Sciatic nerve (tissue), 2 donors: ENCODE measurements at places on chromosomes 12 and 14.

DNA sequence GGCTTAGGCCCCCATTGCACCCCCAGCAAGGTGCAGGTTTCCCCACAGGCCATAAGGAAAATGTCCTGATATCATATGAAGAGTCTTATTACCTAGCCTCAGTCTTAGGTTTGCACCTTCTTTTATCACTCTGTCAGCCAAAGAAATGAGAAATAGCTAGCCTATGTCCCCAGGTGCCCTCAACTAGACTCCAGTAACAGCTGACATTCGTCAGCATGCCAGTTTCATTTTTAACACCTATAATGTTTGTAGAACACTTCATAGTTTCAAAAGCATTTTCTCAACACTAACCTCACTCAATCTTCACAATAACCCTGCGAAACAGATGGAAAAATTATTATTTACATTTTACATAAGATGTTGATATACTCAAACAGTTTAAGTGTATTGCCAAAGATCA, 24.0 kb upstream of the OR10P1 start:
- DNase-seq = no peak

DNA sequence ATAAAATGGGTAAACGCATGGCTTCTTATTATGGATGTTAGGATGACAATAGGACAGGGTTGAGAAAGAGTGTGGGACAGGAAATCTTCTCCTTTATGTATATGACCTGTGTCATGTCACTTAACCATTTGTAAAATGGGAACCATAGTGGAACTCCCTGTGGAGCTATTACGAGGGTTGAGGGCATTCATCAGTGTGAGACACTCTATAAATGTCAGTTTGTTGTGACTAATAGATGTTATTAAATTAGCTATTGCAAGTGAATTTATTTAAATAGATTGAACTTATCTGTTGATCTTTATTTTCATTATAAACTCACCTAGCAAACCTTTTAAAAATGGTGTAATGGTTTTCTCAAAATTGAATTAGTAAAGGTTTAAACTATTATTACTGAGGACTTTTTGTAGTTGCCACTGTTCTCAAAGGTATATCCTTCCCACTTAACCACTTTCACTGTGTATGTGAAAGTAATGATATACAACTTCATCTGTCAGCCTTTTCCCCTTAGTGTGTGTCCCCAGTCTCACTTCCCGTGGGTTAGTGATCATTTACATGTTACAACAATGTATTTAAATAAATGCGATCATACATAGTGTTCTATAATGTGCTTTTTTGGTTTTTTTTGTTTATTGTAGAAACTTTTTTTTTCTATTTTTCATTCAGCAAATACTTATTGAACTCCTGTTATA, 17.1 kb downstream of the HELB start:
- no peak for DNase-seq

- DNase-seq = no peak
Measured at GRCh38 chr12:76024942-76025600, 6.5 kb downstream of the PHLDA1 start.

- DNase-seq = no peak
Measured at GRCh38 chr12:3809357-3810015, 56.6 kb upstream of the CRACR2A start.

- DNase-seq = no peak
Measured at GRCh38 chr12:74334780-74335179, 202.9 kb upstream of the ATXN7L3B start.

DNA sequence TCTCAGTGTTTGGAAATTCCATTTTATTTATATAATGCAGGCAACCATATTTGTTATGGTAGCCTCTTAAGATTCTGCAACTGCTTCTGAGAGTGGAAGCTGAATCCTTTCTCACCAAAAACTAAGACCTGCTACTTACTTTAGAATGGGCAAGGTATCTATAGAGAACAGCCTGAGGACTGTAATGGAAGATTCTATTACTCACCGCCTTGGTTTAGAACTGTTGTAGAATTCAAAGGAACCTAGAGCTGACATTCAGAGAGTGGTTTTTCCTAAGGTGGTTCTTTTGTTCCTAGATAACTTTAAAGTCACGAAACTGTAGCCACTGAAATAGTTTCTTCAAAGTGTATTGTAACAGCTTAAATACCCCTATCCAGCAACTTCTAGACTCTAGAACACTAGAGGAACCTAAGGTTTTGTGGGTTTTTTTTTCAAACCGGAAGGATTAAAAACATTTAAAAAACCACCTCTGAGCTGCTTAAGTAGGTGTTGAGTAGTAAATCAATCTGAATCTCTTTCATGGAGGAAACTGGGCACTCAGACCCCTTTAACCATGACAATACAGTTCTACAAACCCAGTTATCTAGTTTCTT, 4.2 kb downstream of the TDP1 start:
- no peak for DNase-seq

DNA sequence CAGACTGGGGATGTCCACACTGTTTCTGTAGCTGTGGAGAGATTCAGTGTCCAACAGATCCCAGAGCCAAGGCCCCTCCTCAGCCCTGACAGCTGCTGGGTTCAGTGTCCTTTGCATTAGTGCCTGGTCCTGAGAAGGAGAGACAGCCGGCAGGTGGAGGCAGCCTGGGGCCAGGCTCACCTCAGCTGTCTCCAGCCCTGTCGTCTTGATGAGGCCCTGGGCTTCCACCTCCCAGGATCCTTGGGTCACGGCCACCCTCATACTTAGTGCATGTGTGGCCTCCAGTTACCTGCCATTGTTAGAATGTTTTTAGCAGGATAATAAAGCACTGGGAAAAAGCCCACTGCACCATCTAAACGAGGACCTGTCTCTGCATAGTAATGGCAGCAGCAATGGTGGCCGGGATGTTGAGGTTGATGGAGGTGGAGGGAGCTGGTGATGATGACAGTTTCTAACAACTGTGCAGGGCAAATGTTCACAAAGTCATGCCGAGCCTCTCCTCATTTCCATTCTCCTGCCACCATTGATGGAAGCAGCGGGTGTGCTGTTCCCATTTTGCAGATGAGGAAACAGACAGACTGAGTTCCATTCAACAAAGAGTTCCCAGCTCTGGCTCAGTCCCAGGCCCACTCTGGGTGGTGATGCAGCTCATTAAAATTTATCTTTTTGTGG, 17.7 kb downstream of the ASB2 start:
- DNase-seq = no peak

DNA sequence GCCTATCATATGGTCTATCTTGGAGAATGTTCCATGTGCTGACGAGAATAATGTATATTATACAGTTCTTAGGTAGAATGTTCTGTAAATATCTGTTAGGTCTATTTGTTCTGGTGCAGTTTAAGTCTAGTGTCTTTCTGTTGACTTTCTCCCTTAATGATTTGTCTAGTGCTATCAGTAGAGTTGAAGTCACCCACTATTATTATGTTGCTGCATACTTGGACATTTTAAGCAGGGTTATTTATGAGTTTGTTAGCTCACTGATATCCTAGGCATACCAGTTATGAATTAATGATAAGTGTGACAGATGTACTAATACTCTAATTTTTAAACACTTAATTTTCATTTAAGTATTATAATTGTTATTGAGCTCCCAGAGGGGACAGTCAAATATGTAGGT, 292.5 kb downstream of the AKAP6 start:
- no peak for DNase-seq

DNA sequence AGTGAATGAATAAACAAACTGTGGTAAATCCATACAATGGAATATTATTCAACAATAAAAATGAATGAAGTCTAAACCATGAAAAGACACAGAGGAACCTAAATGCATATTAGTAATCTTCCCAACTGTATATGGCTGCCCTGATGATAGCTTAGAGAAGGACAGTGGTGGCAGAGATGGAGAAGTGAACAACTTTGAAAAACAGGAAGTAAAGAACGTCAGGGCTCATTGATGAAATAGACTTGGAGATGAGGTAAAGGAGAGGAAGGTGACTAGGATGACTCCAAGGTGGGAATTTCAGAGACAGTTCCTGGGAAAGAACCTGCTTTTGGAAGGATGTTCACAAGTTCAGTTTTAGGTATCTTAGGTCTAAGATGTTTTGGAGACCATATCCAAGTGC, 36.3 kb upstream of the NT5DC3 start:
- no peak for DNase-seq

- DNase-seq = peak; percentile 58
Measured at GRCh38 chr14:64717870-64718269, 13.6 kb downstream of the PLEKHG3 start.

DNA sequence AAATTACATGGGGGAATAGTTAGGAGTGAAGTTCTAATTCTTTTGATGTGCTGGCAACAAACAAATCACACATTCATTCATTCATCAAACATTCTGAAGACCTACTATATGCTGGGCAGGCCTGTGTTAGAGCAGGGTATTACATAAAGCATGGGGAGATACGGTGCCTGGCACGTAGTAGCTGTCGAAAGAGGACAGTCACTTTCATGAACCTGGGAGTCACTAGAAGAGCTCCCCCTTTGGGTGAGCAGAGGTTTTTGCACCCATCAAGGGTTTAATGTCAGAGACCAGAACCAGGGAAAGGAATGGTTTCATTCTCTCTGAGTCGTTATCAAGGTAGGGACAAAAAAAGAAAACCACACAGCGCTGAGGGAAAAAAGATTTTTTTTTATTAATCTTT, 10.0 kb downstream of the LHX5 start:
- DNase-seq = no peak

- DNase-seq = no peak
Measured at GRCh38 chr14:81275305-81276072, 54.7 kb upstream of the GTF2A1 start.

- DNase-seq = no peak
Measured at GRCh38 chr12:69648476-69648875, 37.8 kb upstream of the LRRC10 start.

- no peak for DNase-seq
Measured at GRCh38 chr12:118534003-118534402, 157.6 kb downstream of the SUDS3 start.

- DNase-seq = no peak
Measured at GRCh38 chr14:50758945-50759344, 72.0 kb downstream of the NIN start.

DNA sequence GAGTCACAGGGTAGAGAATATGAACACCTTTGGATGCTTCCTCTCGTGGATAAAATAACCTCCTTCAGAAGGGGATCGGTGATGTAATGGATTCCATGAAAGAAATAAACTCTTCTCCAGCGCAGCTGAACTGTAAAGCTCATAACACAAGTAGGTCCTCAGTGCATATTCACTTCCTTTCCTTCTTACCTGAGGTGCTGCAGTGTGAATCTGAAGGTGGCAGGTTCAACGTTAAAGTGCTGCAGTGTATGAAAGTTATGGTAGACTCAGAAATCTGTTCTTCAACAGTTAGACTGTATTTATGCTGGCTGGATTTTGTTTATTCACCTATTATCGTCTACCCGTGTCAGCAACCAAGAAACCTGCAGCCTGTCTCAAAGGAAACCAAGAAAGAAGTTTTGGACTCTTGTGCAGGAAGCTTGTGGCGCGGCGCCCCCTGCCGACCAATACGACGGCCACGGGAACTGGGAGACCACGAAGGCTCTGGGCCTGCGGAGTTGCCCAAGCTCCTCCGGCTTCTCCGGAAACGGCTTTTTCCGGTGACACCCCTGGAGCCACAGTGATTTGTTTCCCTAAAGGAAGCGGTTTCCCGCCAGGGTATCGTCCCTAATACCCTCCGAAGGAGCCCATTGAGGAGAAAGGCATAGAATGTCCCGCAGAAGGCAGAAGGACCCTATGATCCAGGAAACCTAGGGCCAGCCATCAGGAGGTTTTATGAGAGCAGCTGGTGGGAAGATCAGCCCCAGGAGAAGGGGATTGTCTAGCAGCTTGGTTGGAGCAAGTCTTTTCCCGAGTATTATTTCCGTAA, 17.6 kb upstream of the RNASE3 start:
- DNase-seq = peak; percentile 92

GRCh38 chr12:40058721-40059190, 47.1 kb downstream of the SLC2A13 start:
- DNase-seq = no peak

- peak; percentile 85 for DNase-seq
Measured at GRCh38 chr12:1594006-1594260, 448 bp downstream of the FBXL14 start.

DNA sequence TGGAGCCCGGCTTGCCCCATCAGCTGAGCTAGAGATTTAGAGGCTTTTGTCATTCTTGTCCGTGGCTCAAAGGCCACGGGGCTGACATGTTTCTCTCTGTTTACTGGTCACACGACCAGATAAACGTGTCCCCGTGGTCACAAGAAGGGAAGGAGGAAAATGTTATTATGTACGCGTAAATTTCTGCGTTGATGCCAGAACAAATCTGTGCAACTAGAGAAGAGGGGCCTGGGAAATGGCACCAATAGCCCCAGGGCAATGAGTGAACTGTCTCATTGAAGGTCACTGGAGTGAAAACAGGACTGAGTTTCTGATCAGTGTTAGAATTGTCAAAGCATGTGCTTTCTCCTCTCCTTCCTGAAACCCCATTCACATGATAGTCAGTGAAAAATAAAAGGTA, 25.3 kb downstream of the OAS2 start:
- no peak for DNase-seq

DNA sequence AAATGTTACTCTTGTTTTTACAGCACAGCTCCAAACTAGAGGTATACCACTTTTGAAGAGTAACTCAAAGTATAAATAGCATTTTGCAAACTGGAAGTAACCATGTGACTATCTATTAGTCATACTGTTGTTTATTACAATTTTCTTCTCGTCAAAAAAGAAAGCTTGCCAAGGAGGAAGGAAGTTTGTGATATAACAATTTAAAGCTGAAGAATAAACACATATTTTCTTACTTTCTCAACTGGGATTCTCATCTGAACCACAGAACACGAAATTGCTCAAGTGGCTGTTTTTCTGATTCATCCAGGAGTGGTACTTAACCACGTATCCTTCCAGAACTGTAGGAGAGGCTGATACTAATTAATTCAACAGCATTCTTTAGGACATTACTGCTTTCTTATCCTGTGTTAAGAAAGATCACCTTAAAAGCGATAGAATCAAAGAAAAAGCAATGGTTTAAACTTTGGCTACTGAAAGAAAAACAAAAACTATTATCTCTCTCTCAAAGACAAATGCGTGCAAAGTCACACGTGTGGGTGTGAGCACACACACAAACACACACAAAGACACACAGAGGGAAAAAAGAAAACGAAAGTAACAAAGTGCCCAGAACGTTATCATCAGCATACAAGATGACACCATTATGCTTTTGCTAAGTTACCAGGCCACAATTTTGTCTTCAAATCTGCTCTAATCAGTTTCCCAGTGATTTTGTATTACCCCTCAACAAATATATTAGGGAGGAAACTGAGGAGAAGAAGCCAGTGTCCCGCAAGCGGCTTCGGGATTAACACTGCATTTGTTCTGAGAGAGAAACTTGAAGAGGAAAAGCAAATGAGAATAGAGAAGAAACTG, at the start of gene CLEC2B:
Gene CLEC2B, minus strand, starts transcription at position 48 of the 855 bp plus-strand sequence.
- DNase-seq = no peak

DNA sequence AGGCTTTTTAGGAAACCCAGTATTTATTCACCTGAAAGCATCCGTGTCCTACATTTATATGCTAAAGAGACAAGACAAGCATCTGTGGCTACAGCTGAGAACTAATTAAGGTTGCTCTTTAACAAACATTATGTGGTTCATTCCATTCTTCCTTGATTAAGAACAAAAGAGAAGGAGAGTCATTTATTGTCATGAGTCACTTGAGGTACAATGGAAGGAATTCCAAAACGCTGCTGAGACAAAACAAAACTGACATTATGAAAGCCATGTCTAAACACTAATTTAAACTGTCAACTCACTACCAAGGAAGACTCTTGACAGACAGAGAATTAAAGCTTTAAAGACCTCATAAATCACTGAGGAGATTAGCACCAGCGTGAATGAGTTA, 214.4 kb downstream of the BMP4 start:
- no peak for DNase-seq
